ENCODE measurements at places on chromosomes 1 and 21.

DNA sequence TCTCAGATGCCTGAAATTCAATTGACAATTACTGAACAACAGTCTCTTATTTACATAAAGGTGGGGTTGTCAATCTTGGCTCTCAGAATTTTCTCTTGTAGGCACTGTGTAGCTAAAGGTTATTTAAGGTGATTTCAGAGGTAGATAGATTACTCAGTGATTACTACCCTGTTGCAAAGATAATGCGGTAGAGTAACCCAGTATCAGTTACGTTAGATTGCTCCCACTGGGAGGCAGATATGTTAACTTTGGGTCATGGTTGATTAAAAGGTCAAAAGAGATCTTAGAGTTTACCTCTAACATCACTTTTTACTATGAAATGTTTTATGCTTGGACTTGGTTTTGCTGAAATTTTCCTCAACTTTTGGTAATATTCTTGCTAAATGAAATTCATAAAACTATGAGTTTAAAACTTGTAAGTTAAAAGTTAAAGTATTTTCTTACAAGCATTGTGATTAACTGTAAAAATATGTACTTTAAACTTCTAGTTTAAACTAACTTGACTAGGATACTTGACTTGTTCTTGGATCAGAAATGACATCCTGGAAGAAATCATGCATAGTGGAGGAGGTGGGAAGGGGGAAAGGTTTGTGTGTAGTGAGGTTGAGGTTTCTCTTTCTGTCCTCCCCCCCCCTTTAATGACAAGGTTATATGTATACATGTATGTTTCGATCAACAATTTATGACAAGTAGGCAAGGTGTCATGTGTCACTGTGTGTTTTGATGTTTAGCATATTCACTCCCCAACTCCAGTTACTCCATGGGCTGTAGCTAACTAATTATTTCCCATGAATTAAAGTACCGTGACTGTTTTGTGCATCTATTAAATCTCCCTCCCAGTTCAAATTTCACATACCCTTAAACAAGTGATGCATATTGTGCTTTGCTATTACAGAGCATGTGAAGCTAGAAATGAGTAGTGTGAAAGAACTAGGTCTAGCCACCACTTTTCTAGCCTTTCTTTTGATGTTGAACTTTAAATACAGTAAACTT is 2.9 kb downstream of the LAMC1 start:
- no peak for DNase-seq

DNA sequence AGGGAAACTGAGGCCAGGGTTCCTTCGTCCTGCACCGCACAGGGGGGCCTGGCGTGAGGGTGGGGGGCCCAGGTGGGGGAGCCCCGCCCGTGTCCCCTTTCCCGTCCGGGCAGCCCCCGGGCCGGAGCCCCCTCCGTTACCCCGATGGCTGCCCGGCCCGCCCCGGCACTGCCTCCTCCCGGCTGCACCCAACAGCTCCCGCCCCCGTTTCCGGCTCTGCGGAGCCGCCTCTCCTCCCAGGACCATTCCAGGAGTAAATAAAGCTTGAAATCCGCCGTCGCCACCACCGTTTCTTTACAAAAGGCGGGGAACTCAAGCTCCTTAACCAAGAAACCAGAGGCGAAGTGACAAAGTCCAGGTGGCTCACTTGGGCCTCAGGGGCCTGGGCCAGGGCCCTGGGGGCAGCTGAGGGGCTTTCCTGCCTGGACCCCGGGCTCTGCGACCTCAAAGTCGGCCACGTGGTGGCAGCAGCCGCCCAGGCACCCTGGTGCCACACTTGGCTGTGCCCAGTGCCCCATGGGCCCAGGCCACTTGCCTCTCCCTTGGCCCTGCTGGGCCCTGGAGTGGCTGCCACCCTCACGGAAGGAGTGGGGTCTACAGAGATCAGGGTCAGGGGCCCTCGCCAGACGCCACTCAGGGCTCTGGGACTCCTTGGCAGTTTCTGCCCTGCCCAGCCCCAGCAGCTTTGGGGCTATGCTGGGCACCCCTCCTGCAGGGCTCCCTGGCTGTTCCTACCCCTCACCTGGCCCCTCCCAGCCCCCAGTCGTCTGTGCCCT is 514 bp upstream of the FAAP20 start:
- DNase-seq = peak; percentile 76

DNA sequence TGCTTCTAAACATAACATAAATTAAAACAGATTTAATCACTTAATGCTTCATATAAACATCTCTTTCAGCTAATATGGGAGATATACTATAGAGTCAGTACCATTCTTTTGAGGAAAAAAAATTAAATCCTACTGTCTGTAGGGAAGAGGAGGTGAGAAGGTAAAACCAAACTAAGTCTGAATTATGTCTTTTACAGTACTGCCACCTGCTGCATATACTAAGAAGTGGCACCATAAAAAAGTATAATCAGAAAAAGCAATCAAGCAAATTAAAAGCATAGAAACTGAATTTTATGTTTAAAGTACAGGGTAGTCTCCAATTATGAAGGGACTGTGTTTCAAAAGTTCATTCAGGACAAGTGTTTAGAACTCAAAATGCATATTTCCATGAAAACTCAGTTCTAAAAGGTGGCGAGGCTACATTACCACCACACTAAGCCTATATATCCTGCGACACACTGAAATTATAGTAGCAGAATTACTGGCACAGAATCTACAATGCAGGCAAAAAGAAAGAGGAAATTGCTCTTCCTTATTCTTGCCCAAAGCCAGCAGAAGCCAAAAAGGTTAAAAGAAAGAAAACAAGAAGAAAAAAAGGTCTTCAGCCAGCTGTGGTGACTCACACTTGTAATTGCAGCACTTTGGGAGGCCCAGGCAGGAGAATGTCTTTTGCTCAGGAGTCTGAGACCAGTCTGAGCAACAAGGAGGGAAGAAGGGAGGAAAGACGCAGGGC is 9.0 kb downstream of the NSL1 start:
- no peak for DNase-seq

- no peak for DNase-seq
These were observed 14.6 kb downstream of the HUNK start for GRCh38 chr21:31887391-31887841.

DNA sequence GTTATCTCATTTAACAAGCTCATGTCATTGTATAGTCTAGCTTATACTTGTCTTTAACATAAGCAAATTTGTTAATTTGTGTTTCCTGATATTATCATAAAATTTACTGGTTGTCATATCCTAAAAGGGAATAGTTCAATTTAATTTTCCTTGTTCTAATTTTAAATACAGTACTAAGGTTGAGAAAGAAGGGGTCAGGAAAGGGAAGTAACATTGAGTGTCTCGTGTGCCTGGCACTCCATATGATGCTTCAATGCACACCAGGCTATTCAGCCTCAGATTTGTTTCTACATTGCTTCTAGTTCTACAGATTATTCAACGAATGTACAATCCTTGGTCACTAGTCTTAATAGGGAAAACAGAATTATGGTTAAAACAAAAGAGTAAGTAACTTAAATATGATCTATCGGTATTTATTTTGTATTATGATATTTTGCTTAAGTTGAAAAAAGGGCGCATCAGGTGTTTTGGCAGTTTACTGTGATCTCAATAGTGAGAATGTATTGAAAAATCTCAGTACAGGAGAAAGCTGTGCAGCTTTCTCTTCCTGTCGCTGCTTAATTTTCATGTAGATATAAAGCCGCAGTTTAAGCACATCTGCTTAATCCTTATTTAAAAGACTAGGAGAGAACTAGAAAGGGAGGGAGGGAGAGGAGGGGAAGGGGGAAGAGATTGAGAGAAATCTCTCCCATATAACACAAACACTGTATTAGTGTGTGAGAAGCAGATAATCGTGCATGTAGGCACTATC is 13.0 kb downstream of the PTPRC start:
- no peak for DNase-seq

DNA sequence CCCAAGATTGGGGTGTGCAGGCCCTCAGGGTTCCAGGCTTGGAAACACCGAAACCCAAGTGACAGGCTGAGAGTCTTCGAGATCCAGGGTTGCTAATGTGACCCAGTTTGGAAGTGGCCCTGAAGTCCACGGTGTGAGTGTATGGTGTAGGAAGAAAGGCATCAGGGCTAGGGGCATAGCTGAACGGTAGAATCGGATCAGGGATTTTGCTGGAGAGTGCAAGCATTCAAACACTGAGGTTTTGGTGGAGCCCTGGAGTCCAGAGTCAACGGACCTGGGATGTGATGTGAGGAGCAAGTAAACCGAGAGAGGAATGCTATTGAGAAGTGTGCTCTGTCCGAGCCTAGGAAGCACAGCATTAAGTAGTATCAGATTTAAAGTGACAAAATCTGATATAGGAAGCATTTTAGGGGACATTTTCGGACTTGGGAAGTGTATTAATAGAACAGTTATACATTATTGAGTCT is 958 bp downstream of the NFYC start:
- DNase-seq = no peak

DNA sequence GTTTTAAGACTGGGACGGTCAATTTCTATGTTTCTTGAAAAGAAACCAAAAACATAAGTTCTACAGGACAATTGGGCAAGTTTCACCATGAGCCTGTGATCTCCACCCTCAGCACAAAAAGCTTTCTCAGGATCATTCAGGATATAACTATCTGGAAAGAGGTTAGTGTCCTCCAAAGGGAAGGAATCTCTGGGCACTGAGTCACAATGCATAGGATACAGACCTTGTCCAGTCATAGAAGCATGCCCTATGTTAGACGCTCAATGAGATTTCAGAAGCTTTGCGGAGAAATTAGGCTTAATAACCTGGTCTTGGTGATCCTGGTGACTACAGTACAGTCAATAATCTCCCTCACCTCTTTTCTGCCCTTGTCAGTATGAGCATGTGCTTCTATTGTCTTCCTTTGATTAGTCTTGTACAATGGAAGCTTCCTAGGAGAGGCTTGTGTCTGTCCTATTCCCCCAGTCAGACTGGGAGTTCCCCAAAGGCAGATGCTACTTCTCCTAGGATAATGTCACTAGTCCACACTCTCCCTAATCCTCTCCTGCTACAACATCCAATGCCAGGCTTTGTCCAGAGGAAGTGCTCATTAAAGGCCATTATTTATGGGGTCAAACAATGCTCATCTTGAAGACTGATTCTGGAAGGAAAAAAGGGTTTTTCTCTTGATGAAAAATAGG is 97.4 kb downstream of the KCNH1 start:
- DNase-seq = no peak

DNA sequence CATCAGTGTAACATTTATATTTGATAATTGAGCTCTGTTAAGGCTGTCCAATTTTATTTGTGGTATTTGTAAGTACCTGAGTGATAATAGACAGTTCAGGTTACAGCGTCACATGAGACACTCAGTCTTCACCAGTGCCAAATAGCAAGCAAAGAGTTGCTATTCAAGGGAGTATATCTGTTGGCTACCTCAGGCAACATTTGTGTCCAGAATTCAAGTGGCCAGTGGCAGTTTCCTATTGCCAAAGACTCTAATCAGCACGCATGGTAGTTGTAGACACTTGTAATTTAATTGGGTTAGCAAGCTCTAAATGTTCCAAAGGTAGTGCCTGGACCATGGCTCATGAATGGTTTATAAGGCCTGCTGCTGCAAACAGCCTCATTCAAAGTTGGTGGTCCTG is 1524.3 kb upstream of the B3GALT2 start:
- DNase-seq = no peak

GRCh38 chr21:37700641-37701202 is 215.5 kb downstream of the KCNJ6 start:
- DNase-seq = no peak

DNA sequence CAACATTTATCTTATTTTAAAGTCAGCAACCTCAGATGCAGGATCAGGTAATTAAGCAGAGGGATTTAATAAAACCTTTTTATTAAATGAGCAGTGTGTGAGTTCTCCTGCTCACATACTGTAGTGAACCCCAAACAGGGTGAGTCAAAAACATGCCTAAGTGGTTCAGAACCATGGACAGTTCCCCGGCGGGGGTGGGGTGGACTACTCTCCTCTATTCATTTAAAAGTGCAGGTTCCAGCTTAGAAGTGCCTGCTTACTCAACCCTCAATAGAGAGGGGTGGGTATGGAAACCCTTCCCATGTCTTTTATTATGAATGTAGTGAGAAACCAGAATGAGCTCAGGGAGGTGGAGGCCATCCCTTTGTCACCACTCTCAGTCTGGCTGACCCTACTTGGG is 397.9 kb downstream of the HHAT start:
- peak; percentile 2 for DNase-seq

DNA sequence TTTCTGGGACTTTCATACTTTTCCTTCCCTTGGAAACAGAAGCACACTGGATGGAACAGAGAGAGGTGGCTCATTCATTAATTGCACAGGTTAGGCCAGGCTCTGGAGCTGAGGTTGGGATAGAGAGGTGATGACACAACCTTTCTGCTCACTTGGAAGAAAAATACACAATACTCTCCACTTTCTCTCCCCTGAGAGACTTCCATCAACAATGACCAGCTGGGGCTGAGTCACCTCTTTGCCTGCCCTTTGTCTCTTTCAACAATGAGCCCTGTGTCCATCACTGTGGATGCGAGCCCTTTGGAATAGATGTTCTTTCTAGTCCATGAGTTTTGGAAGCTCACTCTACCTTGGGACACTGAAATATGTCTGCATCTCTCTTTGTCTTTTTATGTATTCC is 43.1 kb downstream of the ATP2B4 start:
- no peak for DNase-seq

- DNase-seq = no peak
These were observed 155.1 kb upstream of the CAMK1G start for GRCh38 chr1:209428241-209428921.

- no peak for DNase-seq
These were observed 75.2 kb downstream of the PAX7 start for GRCh38 chr1:18705811-18706210.

GRCh38 chr1:31399976-31400375 is 13.0 kb upstream of the SERINC2 start:
- no peak for DNase-seq

DNA sequence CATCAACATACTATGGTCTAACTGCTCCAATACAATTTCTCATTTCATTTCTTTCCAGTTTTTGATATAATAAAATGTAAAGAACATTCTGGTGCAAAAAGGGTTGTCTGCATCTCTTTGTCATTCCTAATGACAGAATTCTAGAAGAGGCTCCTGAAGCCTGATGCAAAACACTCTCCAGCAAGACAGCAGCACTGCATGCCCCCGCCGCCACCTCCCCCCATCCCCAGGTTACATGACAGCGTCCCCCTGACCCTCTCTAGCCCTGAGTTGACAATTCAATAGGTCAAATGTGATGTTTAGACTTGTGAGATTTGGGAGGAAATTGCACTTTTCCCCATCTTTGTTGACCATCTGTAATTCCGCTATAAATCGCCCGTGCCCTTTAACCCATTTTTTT is 64.6 kb upstream of the C1orf21 start:
- no peak for DNase-seq

DNA sequence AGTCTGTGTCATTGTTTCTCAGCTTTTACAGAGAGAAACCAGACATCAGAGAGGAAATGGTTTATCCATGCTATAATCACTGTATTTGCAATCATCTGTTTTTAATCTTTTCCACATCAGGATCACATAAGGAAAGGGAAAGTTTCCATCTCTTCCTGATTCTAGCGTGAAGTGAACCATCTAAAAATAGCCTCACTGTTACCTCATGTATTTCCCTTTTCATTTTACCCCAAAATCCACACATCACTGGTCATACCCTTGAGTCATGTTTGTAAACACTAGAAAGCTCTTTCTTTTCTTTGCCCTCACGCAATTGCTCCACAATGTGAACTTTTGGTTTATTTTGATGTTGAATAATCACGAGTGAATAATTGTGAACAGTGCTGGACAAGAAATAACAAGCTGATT is 146.0 kb downstream of the PLA2G4A start:
- no peak for DNase-seq
